ENCODE measurements at places on chromosomes 1 and 21.

DNA sequence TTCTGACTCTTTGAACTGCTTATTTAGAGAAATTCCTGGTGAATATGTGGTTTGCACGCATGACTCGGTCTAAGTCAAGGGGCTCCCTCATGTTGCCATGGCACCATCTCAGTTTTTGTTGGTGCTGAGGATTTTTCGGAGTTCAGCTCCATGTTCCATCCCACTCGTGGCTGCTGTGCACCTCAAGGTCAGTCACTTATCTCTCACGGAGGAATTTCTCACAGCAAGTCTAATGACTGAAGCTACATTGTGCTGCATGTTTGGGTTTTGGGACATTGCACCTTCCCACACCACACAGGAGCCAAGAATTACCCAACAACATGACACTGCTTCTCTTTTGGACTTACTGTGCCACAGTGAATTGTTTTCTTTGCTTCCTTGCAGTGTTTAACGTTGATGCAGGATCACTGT is 269.9 kb downstream of the NCAM2 start:
- DNase-seq = no peak

DNA sequence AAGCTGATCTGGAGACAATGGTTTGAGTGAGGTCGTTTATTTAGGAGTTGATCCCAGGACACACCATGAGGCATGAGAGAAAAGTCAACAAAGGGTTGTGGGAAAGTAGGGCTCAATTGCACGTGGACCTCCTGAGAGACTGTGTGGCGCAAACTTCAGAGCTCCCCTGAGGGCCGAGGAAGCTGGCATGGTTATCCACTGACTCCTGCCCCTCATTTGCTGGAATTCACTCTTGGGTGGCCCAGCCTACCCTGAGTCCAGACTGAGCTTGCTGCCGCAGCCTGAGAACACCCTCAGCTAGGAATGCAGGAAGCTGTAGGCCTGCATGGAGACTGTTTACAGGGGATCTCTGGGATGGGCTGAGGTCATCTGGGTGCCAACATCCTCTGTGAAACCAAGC is 301.0 kb downstream of the RWDD3 start:
- DNase-seq = no peak

GRCh38 chr1:222331765-222332164 is 216.1 kb downstream of the HHIPL2 start:
- DNase-seq = no peak

DNA sequence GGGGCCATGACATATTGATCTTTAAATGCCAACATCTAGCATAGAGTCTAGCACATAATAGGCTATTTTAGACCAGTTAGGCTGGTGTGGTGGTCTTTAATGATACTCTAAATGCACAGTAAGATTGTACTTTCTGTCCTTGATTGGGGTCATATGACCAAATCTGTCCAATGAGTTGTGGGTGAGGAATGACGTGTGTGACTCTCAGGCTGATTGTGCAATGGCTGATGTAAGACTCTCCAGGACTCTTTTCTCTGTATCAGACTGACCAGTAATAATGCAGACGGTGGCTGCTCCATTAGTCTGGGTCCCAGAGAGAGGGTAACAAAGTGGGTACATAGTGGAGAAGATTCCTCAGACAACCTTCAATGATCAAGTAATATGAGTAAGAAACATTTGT is 541.6 kb upstream of the CAMK1G start:
- no peak for DNase-seq

DNA sequence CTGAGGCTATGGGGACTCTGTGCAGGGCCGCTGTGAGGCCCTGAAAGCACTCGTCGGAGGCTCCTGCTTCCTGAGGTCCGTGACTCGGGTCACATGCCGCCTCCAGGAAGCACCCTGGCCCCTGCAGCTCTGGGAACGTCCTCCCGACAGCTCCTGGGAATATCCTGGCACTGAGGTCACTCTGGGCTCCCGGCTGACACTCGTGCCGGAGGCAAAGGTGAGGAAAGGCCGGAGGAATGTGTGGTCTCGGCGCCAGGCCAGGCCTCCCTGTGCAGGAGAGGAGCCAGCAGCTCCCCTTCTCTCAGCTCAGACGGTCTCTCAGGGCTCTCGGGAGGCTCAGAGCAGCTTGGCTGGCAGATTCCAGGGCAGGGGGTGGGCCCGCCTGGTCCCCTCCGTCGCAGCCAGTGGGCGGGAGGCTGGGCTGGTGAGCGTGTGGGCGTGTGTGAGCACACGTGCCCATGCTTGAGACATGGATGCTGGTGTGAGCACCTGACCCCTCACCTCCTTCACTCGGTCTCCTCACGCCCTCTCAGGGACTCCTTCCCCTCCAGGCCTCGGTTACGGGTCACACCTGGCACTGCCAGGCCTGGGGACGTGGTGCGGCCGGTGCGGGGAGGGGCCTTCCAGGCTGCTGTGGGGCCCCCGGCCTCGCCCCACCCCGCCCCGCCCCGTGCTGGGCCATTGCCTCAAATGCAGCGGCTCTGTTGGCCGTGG is 5.5 kb upstream of the RNF223 start:
- peak; percentile 65 for DNase-seq

DNA sequence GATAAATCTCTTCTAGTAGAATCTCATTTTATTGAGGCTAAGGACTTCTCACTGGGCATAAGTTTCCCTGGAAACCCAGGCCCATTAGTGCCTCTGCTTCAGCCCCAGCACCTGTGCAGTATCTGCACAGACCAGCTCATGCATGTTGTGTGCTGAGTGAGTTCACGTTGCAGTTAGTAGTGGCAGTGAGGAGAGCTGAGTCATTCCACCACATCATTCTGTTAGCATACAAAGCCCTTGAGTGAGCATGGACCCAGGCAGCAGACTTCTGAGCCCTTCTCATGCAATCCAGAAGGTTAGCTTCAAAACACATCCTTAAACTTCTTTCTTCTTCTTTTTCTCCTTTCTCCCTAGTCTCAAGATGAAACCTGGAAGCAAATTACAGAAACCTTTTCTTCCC is 45.8 kb upstream of the NTPCR start:
- no peak for DNase-seq

- DNase-seq = peak; percentile 46
Observed at GRCh38 chr1:67612788-67613241, 72.2 kb upstream of the GADD45A start.

GRCh38 chr1:211296396-211296795 is 30.2 kb upstream of the TRAF5 start:
- DNase-seq = no peak

- no peak for DNase-seq
Observed at GRCh38 chr1:68346188-68346808, 103.5 kb downstream of the RPE65 start.

- DNase-seq = no peak
Observed at GRCh38 chr1:95021805-95022643, 50.7 kb downstream of the ALG14 start.

DNA sequence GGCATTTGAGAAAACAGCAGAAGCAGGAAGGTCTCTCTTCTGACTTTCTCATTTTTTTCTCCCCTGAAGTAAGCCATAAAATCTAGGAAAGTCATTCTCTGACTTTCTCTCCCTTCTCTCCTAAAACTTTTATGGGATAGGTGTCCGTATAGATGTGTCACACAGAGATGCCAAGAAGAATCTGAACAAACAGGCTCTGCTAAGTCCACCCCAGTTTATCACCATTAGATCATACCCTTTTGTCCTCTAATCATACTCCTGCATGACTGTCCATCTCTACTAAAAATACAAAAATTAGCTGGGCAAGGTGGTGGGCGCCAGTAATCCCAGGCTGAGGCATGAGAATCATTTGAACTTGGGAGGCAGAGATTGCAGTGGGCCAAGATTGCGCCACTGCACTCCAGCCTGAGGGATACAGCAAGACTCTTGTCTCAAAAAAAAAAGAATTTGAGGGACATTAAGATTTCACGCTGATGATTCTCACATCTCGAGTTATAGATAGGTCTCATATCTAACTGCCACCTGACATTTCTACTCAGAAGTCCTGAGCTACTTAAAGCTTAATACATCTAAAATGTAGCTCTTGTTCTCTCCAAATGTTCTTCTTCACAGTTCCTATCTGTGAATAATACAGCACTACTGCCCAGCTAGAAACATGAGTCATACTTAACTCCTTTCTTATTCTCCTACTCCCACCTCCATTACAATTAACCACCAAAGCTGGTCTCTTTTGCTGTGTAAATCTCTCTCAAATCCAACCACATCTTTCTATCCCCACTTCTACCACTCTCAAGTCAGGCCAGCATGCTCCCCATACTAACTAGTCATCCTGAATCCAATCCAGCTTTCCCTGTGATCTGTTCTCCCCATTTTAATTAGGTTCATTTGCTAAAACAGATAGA is 47.7 kb downstream of the ZNF644 start:
- DNase-seq = no peak

DNA sequence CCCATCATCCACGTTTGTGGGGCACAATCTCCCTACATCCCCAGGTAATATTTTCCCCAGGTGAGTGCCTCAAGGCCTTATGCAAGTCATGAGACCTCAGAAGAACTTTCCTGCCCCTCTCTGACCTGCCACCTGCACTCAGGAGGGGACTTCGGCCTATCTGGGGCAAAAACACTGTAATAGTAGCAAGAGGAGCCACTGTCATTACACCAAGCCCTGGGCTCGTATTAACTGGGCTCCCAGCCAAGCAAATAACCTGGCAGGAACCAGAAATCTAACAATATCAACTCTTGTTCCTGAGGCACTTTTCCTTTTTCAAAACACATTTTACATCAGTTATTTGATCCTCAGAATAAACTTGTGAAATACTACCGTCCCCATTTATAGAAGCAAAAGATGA is 30.9 kb downstream of the LAMB3 start:
- DNase-seq = no peak

GRCh38 chr1:100441146-100441545 is 88.8 kb downstream of the CDC14A start:
- no peak for DNase-seq

GRCh38 chr1:224499204-224499603 is 64.6 kb upstream of the WDR26 start:
- DNase-seq = no peak

DNA sequence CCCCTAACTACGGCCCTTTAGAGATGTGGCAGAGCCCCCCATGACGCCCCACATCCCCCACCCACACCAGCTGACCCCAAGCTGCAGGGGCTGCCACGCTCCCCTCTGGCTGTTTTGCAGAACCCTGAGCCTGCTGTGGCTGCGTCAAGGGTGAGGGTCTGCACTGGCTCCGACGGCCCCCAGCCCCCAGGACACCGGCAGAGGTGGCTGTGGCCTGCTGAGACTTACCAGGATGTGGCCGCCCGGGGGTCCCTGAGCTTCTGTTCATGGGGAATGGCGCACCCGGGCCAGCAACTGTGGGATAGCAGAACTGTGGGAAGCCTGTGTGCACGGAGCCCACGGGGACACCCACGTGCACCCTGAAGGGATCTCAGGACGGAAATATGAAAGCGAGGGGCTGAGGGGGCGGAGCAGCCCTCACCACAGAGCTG is 12.8 kb upstream of the RNF223 start:
- no peak for DNase-seq

DNA sequence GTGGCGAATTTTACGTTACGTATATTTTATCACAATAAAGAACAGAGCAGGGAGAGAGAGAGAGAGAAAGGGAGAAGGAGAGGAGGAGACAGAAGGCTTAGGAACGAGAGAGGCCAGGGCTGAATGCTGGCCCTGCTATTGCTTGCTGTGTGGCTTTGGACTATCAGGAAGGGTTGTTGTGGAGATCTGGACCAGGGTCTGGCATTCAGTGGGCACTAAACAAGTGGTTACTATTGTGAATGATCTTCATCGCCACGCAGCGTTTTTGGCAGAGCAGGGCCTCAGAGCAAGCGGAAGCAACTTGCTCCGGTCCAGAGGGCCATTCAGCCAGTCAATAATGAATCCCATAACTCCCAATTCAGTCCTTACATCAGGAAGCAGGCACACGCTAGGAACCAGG is 26.4 kb downstream of the PIK3C2B start:
- DNase-seq = no peak

DNA sequence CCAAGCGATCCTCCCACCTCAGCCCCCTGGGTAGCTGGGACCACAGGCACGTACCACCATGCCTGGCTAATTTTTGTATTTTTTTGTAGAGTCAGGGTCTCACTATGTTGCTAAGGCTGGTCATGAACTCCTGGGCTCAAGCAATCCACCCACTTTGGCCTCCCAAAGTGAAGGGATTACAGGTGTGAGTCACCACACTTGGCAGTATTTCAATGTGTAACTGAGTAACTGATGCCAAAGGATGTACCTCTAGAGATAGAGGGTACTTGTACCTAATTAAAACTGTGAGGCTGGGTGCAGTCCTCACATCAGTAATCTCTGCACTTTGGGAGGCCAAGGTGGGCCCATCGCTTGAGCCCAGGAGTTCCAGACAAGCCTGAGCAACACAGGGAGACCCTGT is 258.7 kb upstream of the DMRTA2 start:
- no peak for DNase-seq

- no peak for DNase-seq
Observed at GRCh38 chr1:110542725-110543124, 23.8 kb upstream of the KCNA10 start.

DNA sequence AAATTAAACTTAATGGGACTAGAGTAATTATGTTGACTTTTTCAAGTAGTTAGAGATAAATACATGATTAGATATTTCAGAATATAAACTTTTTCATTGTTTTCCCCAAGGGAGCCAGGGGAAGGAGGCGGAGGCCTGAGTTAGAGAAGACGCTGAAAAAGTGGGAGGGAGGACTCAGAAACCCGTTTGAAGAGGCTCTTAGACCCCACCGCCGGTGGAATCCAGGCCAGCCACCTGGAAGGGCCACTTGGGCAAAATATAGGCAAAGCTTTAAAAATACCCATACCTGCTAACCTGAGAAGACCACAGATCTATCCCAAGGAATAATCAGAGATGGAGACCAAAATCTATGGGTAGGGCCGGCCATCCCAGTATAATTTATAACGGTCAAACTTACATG is 242.6 kb downstream of the PTPRU start:
- DNase-seq = no peak

All from left ventricle myocardium superior (tissue), 1 donor.